ENCODE measurements at places on chromosomes 11 and 22.

- DNase-seq: no peak
Observed at GRCh38 chr11:57288771-57289579, 35.8 kb downstream of the TNKS1BP1 start.

DNA sequence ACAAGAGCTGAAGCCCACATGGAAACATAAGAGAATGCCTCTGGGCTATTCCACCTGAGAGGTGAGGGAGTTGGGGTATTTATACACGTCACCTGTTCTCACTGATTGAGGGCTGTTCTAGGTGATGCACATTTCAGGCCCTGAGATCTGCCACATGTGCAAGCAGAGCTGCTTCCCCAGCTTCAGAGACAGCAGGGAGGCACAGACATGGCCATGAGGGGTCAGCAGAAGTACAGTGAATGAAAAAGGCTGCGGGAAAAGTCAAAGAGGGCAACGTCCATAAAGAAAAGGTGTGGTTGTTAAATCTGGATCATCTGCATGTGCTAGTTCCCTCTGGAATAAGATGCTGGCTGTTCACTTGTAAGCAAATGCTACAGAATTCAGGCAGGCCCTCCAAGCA lies 75.4 kb downstream of the GAB4 start:
- DNase-seq: no peak

GRCh38 chr11:92284558-92284957 lies 59.9 kb downstream of the FAT3 start:
- no peak for DNase-seq

- no peak for DNase-seq
Observed at GRCh38 chr22:42596336-42596735, 18.3 kb downstream of the POLDIP3 start.

- no peak for DNase-seq
Observed at GRCh38 chr22:44701187-44701790, 715 bp upstream of the PRR5 start.

DNA sequence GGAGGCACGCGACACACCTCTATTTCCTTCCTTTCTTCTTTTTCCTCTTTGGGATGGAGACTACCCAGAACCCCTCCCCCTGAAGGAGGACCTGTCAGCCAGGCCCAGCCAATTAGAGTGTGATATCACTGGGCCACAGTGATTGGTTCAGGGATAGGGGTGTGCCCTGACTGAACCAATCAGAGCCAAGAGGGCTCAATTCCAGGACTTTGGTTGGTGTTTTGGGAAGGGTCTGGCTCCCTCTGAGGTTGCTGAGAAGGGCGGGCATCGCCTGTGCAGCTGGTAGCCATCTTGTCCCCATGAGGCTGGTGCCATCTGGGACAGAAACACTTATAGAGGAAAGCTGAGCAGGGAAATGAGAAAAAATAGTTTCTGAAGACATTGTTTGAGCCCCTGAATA lies 71.4 kb downstream of the CHST1 start:
- DNase-seq: no peak

DNA sequence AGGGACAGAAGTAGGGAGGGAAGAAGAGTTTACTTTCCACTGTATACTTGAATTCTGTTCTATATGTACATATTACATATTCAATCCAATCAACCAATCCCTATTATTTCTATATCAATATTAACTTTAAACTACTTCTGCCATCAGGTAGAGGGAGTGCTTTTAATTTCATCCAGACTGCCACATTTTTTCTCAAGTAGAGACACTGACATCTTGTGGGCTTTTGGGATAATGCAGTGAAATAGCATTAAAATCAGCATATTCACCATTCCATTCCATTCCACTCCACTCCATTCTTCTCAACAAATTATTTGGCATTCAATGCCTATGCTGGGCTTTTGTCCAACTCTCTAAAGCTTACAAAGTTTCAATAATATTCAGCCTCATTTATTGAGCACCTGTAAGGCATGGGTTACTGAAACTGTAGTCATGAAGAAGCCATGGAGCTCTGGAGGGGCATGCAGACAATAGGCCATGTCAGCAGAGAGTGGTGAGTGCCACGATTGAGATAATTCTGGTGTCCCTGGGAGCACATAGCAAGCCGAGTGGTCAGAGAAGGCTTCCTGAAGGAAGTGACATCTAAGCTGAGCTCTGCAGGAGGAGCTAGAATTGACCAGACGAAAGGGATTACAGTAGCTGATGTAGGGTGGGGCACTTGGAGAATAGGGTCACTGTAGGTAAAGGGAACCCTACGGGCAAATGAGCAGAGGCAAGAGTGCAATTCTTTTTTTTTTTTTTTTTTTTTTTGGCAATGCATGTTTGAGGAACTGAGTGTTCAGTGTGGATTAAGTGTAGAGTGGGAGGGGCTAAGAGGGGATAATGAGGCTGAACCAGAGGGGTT lies 12.8 kb upstream of the CLPB start:
- DNase-seq: peak; percentile 57

DNA sequence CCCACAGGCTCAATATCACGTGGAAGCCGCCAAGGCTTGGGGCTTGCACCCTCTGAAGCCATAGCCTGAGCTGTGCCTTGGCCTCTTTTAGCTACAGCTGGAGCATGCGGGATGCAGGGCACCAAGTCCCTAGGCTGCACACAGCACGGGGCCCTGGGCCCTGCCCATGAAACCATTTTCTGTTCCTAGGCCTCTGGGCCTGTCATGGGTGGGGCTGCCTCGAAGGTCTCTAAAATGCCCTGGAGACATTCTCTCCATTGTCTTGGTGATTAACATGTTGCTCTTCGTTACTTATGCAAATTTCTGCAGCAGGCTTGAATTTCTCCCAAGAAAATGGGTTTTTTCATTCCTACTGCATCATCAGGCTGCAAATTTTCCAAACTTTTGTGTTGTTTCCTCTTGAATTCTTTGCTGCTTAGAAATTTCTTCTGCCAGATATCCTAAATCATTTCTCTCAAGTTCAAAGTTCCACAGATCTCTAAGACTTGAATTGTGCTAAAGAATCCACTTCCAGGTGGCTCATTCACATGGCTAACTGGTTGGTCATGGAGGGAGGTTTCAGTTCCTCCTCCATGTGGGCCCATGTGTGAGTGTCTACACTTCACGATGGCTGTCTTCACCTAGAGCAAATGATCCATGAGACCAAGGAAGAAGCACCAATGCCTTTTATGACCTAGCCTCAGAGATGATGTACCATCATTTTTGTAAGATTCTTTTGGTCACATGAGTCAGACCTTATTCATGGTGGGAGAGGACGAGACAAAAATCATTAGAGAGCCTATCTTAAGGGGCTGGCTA lies 7.4 kb upstream of the CREBZF start:
- no peak for DNase-seq

DNA sequence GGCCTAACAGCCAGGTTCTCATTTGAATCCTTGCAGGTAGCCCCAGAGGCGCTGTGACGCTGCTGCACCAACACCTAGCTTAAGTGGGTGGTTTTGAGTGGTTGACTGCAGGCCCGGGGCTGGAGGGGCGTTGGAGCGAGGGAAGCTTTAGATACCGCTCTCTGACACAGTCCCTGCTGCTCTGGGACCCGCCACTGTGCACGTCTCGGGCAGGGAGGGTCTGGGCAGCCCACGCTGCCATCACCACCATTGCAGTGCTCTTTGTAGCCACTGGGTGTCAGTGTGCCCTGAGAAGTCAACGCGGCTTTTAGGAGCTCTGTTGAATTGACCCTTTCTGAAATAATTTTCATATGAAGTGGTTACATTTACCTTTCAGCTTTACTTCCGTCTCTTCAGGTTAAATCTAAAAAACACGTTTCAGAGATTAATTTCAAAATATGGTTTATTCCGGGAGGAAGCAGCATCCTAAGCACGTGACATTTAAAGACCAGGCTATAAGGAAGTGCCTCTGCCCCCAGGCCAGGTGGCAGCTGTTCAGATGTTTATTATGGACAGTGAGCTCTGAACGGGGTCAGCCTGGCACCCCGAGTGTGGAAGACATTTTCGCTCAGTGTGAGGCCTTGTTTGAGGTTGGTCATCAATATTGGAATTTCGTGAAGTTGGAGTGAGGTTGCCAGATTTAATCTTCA lies 30.9 kb upstream of the PARVB start:
- DNase-seq: peak; percentile 77

DNA sequence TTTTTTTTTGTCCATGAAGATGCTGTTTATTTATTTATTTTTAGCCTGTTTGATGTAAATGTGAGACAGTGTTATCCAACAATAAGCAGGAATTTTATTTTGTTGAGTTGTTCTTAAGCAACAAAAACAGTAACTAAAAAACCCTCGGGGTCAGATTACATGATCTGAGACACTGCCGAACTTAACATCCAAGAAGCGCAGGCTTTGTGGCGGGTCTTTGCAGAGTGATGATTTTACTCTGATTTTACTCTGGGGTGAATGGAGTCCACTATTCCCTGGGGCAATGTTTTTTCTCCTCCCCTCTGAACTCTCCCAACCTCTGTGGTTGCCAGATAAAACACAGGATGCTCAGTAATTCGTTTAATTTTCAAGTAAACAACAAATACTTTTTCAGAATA lies 450.1 kb upstream of the B3GAT1 start:
- DNase-seq: no peak

DNA sequence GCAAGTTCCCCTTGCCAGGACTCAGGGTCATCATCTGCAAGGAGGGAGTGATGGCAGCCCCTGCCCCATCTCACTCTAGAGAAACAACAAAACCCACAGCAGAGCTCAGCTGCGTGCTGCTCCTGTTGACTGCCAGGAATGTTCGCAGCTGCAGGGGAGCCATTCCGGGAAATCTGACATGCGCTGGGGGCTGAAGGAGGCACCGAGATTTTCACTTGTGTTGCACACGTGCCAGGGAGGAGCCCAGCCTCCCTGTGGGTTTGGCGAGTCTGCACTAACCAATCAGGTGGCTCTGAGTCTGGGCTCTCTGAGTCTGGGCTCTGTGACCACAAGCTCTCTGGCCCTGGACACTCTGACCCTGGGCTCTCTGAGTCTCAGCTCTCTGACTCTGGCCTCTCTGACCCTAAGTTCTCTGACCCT lies 10.5 kb downstream of the FGF3 start:
- DNase-seq: no peak

GRCh38 chr11:44623731-44624491 lies 58.4 kb downstream of the CD82 start:
- DNase-seq: no peak

GRCh38 chr22:42836026-42836425 lies 21.0 kb downstream of the ARFGAP3 start:
- no peak for DNase-seq

- no peak for DNase-seq
Observed at GRCh38 chr22:39522567-39523300, 2.4 kb downstream of the ATF4 start.

DNA sequence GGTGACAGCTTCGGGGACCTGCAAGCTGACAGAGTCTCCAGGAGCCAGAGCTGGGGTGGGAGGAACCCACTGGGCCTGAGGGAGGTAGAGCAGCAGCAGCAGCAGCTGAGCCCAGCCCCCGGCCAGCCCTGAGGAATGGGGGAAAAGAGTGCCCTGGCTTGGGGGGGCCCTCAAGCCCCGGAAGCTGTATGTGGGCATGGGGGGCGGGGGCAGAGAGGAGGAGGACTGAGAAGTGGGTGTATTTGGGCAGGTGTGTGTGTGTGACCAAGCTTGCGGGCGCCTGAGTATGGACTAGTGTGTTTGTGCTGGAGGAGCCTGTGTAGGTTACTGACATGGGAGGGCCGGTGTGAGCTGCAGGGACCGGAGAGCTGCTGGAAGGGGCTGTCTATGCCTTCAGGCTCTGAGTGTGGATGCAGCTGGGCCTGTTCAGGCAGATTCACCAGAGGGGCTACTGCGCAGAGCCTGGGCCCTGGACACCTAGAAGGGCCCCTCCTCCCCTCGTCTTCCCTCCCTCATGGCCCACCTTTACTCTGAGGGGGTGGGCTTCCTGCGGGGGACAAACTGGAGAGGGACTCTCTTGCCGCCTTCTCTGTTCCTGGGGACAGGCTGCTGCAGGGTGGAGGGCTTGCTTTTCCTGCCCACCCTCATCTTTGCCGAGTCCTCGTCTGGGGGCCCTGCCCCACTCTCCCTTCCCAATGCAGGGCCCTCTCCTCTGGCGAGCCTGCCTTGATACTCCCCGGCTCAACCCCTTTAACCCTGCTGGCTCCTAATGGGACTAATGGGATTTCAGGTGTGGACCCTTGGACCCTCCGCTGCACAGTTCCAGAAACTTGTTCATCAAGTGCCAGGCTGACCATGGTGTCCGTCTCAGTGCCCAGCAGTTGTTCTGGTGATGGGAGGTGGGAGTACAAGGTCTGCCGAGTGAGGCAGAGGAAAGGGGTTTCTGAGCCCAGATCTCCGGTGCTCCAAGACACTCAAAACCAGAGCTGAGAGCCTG lies 28.2 kb downstream of the ST3GAL4 start:
- DNase-seq: no peak

GRCh38 chr11:35031867-35032266 lies 107.1 kb upstream of the CD44 start:
- DNase-seq: no peak
